ENCODE measurements at places on chromosomes 4 and X.
A peak's percentile ranks its signal among the peaks of the same experiment; 100 is the strongest.

DNA sequence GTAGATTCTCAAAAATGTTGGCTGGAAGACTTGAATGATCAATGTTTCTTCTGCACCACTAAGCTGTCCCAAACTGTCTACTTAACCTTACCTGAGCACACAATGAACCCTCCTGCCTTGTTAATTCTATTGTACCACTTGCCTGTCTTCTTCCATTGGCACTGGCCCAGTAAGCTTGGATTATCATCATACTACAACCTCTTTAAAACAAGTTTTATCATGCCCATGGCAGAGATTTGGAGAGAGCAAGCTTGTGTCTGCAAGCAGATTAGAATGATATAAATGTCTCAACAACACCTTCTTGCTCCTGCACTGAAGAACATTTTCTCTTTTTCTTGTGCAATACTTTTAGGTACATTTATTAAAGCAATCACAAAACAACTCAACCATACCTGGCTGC is 74.0 kb upstream of the VMA21 start:
- no peak for DNase-seq

GRCh38 chr4:1043651-1044468 is 32.4 kb downstream of the FGFRL1 start:
- DNase-seq = peak; percentile 30

- no peak for DNase-seq
These were observed 52.0 kb downstream of the HMX1 start for GRCh38 chr4:8819473-8820177.

DNA sequence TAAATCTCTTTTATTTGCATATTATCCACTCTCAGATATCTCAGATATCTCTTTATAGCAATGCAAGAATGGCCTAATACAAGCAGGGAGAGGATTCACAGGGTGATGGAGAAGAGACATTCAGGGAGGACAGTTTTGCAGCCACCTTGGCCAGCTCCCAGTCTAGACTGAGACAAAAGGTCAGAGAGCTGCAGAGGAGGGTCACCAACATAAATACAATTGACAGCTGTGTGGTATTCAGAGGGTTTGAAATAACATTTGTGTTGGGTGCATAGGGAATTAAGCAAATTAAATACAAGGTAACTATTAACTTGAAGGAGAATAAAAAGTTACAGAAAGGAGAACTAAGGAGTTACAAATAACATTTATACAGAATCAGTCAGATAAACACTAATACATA is 189.5 kb upstream of the TAPT1 start:
- DNase-seq = no peak

DNA sequence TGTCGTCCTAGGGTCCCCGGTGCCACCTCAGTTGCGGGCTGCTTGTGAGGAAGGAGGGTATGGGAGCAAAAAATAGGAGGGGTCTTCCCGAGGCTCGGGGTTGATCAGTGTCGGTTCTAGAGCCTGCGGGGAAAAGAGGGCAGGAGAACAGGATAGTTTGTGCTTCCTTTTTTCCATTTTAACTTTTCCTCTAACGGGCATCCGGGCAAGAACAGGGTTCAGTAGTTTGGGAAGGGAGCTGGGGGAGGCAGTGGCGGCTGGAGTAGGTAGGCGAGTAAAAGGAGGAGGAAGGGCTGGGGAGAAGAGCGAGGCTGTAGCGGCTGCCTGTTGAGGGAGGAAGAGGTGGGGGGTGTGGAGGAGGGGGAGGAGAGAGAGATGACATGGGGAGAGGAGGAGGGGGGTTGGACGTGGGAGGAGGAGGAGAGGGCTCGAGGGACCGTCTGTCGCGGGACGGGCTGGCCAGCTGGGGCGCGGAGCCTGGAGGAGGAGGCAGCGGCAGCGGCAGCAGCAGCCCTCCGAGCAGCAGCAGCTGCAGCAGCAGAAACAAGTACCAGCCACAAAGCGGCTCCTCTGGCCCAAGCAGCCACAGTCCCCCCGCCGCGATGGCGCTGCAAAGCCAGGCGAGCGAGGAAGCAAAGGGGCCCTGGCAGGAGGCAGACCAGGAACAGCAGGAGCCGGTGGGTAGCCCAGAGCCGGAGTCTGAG is at the start of gene SLC16A2:
Gene SLC16A2 (plus strand): TSS at position 458 of the 704 bp plus-strand sequence. CDS start 145 bp downstream, at position 603.
- peak; percentile 42 for DNase-seq

DNA sequence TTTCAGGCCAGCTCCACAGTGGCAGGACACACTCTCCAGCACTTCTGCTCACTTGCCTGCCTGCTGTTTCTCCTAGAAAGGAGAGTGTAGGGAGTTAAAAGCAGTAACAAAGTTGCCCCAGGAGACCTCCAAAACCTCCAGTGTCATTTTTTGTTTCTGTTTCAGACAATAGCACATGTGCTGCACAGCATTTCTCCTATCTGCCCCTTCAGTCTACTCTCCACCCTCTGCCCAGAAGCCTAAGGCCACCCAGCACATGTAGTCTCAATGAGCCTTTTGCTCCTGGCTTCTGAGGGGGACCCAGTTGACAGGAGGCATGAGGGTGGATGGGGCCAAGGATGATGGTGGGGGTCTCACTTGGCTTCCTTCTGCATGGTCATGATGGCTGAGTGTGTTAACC is 329.6 kb upstream of the CLNK start:
- DNase-seq = no peak

DNA sequence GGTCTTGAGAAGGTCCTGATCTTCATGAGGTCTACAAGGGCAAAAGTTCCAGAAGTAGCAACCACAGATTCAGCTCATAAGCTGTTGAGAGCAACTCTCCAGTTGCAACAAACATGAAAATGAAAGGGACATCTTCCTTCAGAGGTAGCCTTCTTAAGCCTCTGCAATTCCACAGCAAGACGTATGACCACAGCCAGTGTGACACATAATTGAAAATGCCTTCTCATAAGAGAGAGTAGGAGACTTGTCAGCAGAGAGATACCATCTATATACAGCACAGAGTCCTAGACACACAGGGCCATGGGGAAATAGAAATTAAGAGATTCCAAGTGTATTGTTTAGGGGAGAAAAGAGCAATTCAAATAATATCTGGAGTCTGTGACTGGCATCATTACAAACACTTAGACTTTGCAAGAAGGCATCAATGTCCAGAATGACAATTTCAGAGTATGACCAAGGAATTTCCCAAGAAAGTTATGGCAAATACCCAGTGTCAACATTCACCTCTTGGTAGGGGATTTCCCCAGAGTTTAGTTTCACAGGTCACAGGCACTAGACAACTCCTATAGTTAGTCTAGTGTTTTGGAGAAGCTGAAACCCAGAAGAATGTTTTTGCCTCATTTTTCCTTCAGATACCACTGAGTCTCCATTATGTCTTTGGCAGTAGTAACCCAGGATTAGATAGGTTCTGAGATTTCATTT is 340.3 kb downstream of the ZNF674 start:
- no peak for DNase-seq

- no peak for DNase-seq
These were observed 1616.1 kb downstream of the C4orf33 start for GRCh38 chr4:130712038-130712437.

DNA sequence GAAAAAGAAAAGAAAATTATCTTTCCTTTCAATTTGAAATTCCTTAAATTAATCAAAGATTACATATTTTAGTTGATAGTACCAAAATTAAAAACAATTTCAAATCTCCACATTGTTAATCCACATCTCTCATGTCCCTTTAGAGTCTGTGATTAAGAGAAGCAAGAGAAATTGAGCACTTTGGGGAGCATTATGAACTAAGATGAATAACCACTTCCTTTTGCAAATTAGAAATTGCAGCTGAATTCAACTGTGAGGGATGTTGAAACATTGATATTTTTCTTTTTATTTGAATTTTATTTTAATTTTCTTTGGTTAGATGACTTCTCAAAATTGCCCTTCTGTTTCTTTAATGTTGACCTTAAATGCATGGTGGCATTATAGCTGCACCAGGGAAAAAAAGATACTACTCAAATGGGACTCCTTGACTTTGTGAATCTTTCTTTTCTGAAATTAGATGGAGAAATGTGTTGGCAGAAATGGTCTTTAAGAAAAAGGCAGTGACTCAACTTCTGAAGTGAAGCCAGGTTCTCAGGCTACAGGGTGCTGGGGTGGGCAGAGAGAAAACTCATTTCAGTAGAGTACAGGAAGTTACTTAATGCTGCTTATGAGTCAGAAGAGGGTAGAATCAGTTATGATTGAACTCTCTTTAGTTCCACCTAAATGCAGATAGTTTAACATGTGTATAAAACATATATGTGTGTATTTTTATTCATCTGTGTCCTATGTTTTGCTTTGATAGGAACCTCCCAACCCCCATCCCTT is 92.0 kb upstream of the TNIP3 start:
- no peak for DNase-seq

DNA sequence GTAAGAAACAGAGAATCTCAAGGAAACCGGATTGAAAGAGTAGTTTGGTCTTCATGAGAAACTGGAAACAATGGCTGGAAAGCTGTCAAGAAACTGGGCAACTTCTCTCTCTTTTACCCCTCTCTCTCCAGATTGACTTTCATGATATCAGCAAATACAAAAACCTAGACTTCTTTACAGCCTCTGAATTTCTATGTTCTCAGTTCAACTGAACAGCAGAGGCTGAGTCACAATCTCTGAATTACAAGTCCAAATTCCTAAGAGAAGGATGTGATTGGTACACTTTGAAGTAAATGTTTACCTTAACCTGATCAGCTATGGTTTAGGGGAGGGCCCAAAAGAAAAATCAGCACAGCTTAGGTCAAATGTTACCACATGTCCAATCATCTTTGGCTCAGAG is 974.9 kb downstream of the RPA4 start:
- DNase-seq = no peak

GRCh38 chr4:180832073-180832472 is 1411.1 kb upstream of the TENM3 start:
- no peak for DNase-seq

GRCh38 chr4:3389233-3390215 is 52.2 kb upstream of the HGFAC start:
- DNase-seq = no peak

- DNase-seq = no peak
These were observed 113.8 kb downstream of the CEP44 start for GRCh38 chr4:174397366-174398155.

DNA sequence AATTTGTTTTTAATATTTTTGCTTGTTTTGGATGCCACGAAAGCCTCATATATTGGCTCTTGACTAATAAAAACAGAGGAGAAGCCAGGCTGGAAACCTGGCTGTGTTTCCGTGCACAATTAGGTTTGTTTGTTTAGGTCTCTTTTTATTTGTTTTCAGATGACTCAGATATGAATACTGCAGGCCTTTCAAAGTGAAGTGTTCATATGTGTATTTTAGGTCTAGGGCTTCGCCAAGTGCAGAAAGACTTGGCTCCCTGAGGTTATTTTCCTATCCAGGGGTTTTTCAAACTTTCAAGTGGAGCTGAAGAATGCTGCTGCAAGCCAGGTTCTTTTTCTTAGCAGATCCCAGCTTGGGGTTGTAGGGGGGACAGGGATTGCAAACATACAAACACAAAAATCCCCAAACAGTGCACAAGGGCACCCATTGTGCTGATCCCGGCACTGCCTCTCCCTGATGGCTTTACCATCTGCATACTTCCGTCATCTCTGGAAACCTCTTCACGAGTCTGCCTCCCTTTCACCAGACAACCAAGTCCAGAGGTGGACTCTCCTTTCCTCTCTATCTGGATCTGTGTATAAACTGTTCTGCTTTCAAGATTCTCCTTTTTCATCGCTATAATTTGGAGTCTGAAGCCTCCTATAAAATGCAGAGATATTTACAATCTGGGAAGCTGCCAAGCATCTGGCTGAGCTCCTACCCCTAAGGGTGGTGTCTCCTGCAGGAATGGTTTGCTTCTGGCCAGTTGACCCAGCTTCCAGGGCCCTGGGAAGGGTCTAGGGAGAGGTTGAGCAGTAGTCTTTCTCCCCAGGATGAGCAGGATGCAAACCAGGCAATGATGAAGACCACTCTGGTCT is 108.6 kb downstream of the SMIM20 start:
- no peak for DNase-seq

DNA sequence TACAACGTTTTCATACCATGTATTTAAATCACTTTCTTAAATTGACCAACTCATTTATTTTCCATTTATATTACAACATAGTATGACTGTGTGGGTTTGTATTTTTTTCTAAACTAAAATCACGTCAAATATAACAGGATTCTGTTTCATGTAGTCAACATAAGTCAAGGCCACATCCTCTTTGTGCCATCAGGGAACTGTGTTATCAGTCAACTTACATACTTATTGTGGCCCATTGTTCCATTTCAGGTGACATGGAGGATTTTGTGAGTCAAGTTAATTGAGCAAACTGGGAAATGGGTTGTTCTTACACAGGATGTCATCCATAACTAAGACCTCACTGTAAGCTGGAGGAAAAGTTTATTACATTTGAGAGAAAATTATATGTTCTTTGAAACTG is 35.9 kb downstream of the STK26 start:
- DNase-seq = no peak

- no peak for DNase-seq
These were observed 89.8 kb downstream of the EMCN start for GRCh38 chr4:100428051-100428450.

GRCh38 chr4:165060938-165061337 is 7.3 kb downstream of the TRIM75 start:
- no peak for DNase-seq

DNA sequence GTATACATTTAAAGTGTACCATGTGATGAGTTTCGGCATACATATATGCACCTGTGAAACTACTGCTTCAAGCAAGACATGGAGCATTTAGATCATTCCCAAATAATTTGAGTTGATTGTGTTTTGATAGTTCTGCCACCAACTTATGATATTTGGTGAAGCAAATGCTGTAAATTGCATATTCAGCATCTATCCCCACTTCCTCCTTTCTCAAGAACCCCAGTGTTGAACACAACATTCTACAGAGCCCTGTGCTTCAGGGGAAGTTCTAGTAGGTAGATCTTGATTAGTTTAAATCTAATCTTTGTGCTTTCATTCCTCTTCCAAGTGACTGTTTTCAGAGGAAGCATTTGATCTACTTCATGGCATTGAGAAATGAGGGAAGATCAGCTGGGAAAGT is 5.4 kb upstream of the SHROOM3 start:
- no peak for DNase-seq

DNA sequence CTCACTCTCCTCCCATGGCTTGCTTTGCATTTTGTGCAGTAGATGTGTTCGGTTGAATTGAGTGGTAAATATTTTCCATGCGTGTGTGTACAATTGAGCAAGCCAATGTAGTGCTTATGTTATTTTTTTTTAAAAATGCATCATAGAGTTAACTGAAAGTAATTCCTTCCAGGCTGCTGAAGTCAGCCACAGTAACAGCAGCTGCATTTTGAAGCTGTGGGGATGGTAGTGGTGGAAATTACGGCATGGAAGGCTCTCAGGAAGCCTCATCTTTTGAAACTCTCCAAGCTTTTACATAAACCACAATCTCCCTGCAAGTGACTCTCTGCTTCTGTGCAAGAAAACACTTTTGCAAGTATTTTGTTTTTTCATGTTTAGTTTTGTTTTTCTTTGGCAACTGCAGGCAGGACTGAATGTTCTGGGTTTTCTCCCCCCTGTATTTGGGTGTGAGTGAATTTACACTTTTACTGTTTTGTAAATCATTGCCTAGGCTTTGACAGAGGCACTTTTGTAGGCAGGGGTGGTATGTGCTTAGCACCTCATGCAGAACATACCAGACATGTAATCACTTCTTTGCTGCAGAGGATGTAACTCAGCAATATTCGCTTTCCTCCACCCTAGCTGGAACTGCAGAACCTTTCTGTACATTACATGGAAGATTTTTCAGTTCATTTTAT is 56.2 kb downstream of the LRRC66 start:
- DNase-seq = no peak

- DNase-seq = no peak
These were observed 298.3 kb downstream of the TRIML1 start for GRCh38 chr4:188437535-188437934.

GRCh38 chr4:84032372-84032771 is 466.7 kb downstream of the NKX6-1 start:
- no peak for DNase-seq

All from activated naive CD8-positive, alpha-beta T cell treated with anti-CD3 and anti-CD28 coated beads, Interleukin-2, amount 10 ng/mL, durations not matched to agents 7 days and 5 days (primary cell).